ENCODE measurements at places on chromosomes 5 and 9.

GRCh38 chr5:32170303-32171151, 3.6 kb downstream of the GOLPH3 start:
- DNase-seq, result peak; percentile 69

- no peak for DNase-seq
Measured at GRCh38 chr9:16238623-16239138, 631.8 kb downstream of the BNC2 start.

GRCh38 chr9:81389569-81389993, 299.8 kb downstream of the TLE1 start:
- no peak for DNase-seq

GRCh38 chr9:91746357-91746756, 203.7 kb downstream of the ROR2 start:
- no peak for DNase-seq

DNA sequence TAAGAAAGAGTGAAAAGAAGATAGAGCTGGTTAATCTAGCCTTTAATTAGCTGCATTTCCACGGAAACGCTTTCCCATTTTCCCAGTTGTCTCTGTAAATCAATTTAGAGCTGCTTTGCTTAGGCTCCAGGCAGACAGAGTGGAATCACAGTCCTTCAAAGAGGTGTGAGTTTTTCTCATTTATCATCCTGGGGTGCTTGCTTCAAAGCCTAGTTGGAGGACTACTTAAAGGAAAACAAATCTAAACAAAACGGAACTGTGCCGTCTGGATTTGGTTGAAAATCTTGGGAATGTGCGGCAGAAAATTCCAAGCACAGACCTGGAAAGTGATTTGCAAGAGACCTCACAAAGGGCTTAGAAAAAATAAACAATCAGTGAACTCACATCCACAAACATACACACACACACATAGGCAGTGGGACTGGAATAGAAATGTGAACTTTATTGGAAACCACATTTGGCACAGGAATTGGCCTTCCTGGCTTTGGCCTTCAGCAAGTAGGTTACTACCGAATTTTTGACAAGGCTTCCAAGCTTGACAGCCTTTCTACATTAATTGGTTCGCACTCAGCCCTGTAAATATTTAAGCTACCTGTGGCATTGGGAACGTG, 235.2 kb upstream of the SLC24A2 start:
- peak; percentile 32 for DNase-seq

DNA sequence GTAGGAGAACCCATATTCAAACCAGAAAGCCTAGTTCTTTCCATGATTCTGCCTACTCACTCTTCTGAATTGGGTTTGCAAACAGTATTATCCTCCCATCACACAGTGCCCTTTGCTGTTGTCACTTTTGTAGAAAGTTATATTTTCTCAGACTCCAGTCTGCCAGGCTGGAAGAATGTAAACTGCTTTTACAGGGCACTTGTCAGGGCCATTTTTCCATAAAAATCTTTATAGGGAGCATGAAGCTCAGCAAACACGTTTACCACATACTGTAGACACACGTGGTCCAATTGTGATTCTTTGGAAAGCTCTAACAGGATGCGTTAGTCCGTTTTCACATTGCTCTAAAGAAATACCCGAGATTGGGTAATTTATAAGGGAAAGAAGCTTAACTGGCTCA, 204.0 kb downstream of the KCNN2 start:
- no peak for DNase-seq

GRCh38 chr9:114058688-114059046, 19.4 kb downstream of the AMBP start:
- no peak for DNase-seq

- no peak for DNase-seq
Measured at GRCh38 chr9:75976549-75976948, 86.1 kb downstream of the PCSK5 start.

DNA sequence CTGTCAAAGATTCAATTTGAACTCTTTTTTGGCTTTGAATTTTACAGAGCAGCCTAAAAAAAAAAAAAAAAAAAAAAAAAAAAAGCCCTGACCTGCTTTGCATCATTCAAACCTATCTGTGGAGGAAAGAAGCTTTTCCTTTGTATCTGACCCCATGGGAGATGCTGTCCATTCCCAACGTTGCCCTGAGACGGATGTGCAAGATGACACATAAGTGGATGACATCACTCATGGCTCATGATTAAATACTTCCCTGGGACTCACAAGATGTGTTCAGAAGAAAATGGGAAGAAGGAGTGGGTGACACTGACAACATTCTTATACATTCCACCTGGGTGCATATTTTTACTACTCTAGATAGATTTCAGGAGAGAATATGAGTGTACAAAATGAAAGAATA, 245.7 kb upstream of the ELAVL2 start:
- DNase-seq, result no peak

DNA sequence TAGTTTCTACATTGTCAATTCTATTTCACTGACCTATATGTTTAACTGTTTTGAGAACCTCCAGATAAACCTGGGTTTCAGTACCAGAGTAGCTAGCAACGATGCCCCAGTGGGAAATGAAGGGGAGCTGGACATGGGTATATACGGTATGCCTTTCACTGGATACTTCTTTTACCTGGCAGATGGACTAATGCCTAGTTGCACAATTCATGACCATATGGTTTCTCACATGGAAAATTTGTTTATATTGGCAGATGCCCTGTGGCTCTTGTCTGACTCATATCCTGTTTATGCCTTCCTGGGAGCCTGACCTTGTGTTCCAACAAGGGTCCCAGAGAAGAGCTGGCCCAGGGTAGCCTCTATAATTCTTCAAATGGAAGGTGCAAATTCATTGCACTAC, 144.1 kb downstream of the MAT2B start:
- peak; percentile 89 for DNase-seq

DNA sequence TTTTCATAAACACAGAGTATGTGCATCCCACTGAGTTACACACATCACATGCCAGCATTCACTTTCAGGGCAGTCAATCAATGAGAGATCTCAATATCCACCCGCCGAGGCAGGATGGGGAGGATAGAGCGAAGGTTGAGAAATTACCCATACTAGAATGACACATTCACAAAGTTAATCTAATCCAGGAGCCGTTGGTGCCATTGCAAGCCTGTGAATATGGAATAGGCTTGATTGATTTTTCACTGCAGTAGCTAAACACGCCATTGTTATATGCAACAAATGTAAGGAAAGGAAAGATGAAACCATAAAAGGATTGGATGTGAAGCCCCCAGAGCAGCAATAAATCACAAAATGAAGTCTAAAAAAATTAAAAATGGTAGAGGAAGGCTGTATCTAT, 167.9 kb upstream of the GPR151 start:
- no peak for DNase-seq

DNA sequence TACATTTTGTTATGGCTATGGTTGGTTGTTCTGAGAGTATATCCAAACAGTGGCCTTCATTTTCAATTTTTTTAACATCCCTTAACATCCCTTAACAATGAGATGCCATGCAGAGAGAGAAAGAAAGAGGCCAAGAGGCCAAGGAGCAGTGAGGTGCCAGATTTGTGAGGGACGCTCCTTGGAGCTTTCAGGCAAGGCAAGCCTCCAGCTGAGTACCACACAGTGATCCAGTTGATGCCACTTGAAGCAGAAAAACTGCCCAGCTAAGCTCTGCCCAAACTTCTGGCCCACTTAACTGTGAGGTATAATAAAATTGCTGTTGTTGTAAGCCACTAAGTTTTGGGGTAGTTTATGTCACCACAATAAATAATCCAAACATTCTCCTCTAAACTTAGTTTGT, 22.6 kb upstream of the EMB start:
- DNase-seq, result no peak
